GM06990 (cell line): ENCODE measurements at places on chromosomes 6 and 20.

GRCh38 chr20:47927944-47928343, 142.7 kb upstream of the SULF2 start:
- no peak for DNase-seq

- no peak for DNase-seq
Measured at GRCh38 chr6:159311618-159312017, 142.4 kb downstream of the FNDC1 start.

- DNase-seq: no peak
Measured at GRCh38 chr6:1065986-1066385, 245.9 kb upstream of the FOXQ1 start.

DNA sequence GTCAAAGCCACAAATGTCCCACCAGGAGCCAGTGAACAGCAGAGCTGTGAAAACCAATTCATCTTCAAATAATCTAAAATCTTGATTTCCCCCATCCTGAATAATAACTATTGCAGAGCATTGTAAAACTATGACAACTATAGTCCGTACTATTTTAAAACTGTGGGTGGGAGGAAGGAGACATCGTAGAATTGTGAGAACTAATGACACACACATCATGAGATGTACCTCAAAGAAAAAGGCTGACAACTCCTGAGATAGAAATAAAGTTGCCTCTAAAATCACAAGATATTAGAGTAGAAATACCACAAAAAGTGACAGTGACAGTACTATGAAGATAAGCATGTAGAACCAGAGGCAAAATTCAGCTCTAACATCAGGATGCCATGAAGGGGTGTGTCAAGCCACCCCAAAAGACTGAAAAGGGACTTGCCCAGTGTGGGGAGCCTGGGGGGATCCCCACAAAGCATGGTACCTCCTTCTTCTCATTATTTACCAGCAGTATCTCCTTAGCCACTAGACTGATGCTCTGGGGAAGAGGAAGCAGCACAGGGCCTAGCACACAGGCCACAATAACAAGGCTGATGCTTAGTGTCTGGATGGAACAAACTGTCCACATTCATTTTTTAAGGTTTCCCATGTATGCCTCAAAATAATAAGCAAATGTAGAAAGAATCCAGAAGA, 13.4 kb downstream of the NAPB start:
- peak; percentile 28 for DNase-seq

DNA sequence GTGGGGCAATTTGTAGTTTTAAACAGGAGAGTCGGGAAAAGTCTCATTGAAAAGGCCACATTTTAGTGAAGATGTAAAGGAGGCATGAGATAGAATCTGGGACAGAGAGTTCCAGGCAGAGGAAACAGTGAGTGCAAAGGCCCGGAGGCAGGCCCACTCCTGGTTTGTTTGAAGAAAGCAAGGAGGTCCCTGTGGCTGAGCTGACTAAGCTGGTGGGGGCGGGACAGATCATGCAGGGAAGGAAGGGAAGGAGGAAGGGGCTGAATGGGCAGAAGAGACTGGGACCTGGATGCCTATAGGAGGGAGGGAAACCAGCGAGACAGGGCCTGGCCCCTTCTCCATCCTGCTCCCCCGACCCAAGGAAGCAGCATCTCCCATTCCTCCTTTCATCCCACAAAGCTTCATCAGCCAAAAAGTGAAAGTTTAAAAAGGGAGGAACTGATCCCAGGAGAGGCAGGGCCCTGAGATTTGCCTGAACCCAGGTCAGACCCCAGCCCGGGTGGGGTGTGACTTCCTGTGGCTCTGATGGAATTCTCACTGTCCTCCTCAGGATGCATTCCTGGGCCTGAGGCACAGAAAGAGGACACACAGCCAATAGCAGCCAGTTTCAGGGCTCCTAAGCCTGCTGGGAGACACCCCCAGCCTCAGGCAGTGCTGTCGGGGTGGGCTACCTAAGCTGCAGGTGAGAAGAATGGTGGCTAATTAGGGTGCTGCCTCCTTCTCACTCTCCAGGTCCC, 54.2 kb upstream of the SIRPA start:
- DNase-seq: no peak
